ENCODE measurements at places on chromosomes 12 and 14.

DNA sequence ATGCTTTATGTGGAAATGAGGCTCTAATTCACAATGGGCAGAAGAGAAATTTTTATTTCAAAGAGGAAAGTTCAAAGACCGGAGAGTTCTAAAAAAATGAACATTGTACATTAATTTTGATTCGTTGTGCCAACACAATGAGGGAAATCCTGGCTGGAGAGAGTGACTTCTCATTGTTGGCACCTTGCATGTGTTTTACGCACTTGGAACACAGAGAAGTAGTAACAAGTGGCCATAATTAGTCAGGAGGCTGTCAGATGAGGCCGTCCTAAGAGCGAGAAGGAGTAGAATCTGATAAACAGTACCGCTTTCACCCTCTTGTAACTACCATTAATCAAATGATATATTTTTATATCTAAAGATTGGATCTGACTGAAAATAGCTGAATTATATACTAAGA is 6.9 kb downstream of the LMO3 start:
- no peak for DNase-seq

- no peak for DNase-seq
Observed at GRCh38 chr12:16668198-16668597, 62.2 kb upstream of the LMO3 start.

GRCh38 chr14:64061115-64061514 is 208.3 kb downstream of the SYNE2 start:
- no peak for DNase-seq

GRCh38 chr14:74179856-74180255 is 59.4 kb upstream of the VSX2 start:
- no peak for DNase-seq

GRCh38 chr12:124694250-124694649 is 126.8 kb upstream of the NCOR2 start:
- DNase-seq: no peak

- DNase-seq: no peak
Observed at GRCh38 chr12:52557476-52557875, 4.5 kb upstream of the KRT71 start.

GRCh38 chr14:51867741-51868140 is 7.3 kb downstream of the GNG2 start:
- DNase-seq: no peak

- no peak for DNase-seq
Observed at GRCh38 chr14:79043194-79043889, 873.2 kb downstream of the NRXN3 start.

- DNase-seq: no peak
Observed at GRCh38 chr14:36430662-36431084, 89.4 kb downstream of the NKX2-1 start.

- DNase-seq: no peak
Observed at GRCh38 chr12:3809357-3810015, 56.6 kb upstream of the CRACR2A start.

GRCh38 chr12:123960029-123960735 is 12.4 kb downstream of the CCDC92 start:
- DNase-seq: no peak

GRCh38 chr12:96749999-96750398 is 157.1 kb upstream of the NEDD1 start:
- no peak for DNase-seq

- DNase-seq: no peak
Observed at GRCh38 chr12:118537481-118537917, 161.1 kb downstream of the SUDS3 start.

GRCh38 chr12:14430394-14430986 is 65.0 kb downstream of the ATF7IP start:
- DNase-seq: no peak

- DNase-seq: no peak
Observed at GRCh38 chr12:54497883-54498282, 331 bp downstream of the NCKAP1L start.

DNA sequence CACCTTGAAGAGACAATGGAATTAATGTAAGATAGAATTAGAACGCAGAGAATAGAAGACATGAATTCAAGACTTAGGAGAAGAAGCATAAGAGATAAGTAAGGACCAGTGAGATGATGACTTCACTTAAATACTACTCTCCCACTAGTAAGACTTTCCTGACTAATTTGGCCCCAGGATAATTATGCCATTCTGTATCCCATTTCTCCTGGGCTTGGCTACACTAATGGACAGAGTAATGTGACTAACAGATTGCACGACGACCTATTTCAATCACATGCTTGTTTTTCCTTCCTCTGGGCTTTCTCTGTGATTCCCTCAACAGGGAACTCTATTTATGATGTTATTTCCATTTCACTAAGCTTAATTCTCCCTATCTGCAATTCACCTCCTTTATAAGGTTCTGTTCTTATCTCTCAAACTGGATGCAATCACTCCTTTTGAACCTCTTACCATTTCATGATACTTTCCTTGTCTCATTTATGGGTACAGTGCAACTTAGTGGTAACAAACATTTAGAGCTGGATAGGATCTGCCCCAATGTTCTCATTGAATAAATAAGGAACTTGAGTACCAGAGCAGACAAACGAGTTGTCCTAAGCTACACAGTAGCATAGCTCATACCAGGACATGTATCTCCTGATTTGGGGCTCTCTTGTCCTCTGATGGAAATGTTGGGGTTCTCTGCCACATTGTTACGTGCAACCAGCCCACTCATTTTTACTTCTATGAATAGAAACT is 102.7 kb downstream of the BTG1 start:
- no peak for DNase-seq

GRCh38 chr12:132568301-132568700 is 42.1 kb downstream of the LRCOL1 start:
- no peak for DNase-seq

DNA sequence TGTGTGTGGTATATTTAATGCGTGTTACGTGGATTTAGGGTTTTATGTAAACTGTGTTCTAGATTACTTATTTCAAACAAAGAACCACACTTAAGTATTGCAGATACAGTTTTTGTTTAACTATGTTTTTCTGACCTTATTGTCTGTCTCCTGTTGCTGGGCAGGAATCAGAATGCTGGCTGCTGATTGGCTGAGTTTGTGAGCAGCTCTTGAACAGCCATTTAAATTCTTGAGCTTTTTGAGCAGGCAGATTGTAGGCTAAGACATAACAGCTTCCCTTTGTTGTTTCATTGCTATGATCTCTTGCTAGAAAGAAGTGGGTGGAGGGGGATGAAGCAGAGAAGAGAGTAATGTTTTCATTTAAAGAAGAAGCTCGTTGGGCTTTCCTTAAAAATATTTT is 52.2 kb downstream of the ATF7IP start:
- peak; percentile 85 for DNase-seq

- no peak for DNase-seq
Observed at GRCh38 chr14:36976571-36977023, 195.8 kb downstream of the SLC25A21 start.

DNA sequence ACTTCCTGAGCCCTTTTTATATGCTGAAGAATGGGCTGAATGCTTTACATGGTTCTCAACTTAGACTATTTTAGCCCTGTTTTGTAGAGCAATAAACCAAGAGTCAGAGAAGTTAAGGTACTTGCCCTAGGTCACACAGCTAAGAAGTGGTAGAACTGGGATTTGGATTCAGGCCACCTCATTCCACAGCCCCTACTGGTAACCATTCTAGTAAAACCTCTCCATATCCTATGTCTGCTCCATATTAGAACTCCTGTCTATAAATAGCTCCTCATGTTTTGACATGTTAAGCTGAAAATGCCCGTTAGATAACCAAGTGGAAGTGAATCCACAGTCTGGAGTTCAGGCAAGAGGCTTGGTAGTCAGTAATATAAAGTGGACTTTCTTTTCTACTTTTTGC is 111.6 kb downstream of the HECTD4 start:
- DNase-seq: no peak

DNA sequence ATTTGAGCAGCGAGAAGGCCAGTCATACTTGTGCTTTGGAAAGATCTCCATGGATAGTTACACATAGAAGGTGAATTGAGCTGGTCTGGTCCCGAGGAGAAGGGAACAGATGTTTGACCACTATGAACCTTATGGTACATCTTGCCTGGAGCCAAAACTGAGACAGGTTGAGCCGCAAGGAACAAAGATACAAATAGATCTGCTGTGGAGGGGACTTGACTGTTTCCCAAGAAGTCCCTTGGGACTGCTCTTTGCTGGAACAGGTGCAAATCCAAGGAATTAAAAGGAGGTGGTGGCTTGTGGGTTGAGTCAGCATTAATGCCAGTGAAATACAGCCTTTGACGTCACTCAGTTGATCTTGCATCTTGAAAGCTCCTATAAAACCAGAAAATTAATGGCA is 68.8 kb upstream of the PRIMA1 start:
- DNase-seq: no peak

- DNase-seq: no peak
Observed at GRCh38 chr14:99548255-99548654, 55.8 kb downstream of the CCDC85C start.

DNA sequence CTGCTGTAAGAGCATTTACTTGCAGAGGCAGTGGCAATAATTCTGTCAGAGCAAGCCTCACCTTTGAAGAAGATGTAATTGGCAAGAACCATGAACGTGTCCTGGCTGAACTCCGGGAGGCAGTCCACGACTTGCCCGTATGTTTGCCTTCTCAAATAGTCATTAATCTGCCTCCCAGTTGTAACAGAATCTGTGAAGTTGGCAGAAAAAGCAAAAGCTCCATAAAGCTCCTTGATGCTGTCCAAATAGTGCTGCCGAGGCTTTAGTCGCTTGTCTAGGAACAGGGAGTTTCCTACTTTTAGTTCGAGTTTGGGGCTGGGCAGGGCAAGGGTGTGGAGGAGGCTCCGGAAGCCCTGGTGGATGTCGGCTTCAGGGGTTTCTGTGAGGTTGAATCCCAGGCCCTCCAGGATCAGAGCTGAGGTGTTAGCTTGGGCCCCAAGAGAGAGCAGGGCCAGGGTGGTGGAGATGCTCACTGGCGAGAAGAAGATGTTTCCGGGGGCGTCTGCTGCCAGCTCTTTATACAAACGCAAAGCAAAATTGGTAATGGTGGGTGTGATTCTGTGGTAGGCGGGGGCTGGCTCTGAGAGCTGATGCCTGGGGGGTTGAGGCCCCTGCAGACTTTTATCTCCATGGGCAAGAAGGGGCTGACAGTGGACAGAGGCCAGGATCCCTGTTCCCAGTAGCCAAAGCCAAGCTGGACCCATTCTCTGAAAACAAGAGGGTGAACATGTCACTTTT is 4.4 kb downstream of the SERPINA11 start:
- no peak for DNase-seq

DNA sequence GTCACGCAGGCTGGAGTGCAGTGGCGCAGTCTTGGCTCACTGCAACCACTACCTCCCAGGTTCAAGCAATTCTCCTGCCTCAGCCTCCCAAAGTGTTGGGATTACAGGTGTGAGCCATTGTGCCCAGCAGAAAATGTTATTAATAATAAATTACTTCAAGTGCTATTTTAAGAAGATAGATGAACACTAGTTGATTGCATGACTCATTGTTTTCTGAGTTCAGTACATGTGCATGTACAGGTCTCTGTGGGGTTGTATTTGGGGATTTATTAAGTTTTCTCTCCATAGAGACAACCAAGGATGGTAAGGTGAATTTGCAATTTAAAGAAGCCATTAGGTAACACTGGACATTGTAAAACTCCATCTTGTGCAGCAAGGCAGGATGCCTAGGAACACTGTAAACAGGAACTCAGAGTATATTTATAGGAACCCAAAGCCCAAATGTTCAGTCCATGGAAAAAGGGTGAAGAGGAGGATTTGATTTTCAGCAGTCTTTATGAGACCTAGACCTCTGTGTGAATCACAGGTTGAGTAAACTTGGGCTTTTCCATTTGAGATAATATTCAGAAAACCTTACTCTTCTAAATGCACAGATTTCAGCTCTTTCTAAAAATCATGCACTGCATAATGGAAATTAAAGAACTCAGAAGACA is 49.3 kb upstream of the TMPO start:
- no peak for DNase-seq

- DNase-seq: no peak
Observed at GRCh38 chr12:50637870-50638481, 125.9 kb upstream of the ATF1 start.

DNA sequence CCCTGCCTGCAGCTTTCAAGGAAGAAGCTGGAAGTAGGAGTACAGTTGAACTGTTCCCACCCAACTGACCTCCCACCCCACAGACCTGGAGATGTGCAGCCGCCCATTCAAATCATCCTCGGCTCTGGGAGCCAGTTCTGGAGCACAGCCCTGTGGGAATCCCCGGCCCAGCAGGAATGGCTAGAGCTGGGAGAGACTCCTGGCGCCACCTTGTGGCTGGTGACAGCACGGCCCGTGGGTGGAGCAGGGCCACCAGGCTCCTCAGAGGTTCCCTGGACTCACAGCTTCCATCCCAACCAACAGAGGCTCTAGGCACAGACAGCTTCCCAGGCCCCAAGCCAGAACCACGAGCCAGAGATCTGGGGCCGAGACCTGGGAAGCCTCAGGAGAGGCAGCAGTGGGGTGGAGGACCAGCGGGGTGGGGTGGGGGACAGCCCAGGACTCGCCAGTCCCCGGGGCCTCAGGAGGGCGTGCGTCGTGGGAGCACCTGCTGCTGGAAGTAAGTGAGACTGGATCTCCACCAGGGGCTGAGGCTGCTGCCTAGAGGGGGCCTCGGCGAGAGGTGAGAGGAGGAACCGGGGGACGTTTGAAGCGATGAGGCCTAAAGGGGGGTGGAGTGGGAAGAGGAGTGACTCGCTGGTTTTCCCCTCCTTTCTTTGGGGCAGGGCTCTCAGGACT is 43.4 kb downstream of the RNF34 start:
- DNase-seq: peak; percentile 59

DNA sequence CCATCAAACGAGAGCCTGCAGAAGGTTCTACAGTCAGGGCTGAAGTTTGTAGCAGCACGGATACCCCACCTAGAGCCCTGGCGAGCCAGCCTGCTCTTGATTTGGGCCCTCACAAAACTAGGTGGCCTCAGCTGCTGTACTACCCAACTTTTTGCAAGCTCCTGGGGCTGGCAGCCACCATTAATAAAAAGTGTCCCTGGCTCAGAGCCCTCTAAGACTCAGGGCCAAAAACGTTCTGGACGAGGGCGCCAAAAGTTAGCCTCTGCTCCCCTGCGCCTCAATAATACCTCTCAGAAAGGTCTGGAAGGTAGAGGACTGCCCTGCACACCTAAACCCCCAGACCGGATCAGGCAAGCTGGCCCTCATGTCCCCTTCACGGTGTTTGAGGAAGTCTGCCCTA is 8.9 kb upstream of the PFDN5 start:
- no peak for DNase-seq

GRCh38 chr12:45017916-45018315 is 33.0 kb downstream of the DBX2 start:
- DNase-seq: no peak

- DNase-seq: no peak
Observed at GRCh38 chr12:122875590-122876220, 20.2 kb downstream of the VPS37B start.

DNA sequence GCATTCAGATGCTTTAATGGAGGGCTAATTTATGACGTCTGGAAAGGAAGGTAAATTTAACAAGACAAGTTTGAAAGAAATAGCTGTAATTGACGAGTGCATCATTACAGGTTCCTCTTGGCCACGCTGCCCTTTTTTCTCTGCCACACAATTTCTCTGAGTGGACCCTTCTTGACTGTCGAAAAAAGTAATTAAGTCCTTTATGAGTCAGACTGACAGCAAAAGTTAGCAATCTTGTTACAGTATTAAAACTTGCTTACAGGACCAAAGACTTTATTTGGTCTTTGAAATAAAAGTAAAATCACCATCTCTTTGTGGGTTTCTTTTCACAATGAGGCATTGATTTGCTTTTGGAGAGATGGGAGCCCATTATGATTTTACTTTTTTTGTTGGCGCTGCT is 42.6 kb downstream of the SAMD4A start:
- DNase-seq: no peak

- DNase-seq: no peak
Observed at GRCh38 chr14:55514819-55515490, 65.1 kb upstream of the KTN1 start.
